Endothelial cell of umbilical vein (primary cell): ENCODE measurements at places on chromosomes 12 and 14. TPM values are rescaled to one million over a fixed set of nuclear protein-coding genes. Genes with fewer than 3 reads are reported as not detected.

The SLC2A13 gene
- total RNA-seq = 4.1 and 4.9 TPM in 2 replicates

The TEX22 gene
- total RNA-seq = 1.1 and 2.1 TPM in 2 replicates

The LRRK2 gene
- total RNA-seq = 1.3 and 2.2 TPM in 2 replicates

The ACVRL1 gene
- 404 and 427 TPM in 2 replicates for total RNA-seq

GRCh38 chr12:29334937-29335336 is 46.0 kb downstream of the ERGIC2 start:
- no peak for DNase-seq

GRCh38 chr12:23694920-23695319 is 254.6 kb downstream of the SOX5 start:
- DNase-seq = no peak

- no peak for DNase-seq
Measured at GRCh38 chr14:71728386-71728785, 203.8 kb upstream of the RGS6 start.

DNA sequence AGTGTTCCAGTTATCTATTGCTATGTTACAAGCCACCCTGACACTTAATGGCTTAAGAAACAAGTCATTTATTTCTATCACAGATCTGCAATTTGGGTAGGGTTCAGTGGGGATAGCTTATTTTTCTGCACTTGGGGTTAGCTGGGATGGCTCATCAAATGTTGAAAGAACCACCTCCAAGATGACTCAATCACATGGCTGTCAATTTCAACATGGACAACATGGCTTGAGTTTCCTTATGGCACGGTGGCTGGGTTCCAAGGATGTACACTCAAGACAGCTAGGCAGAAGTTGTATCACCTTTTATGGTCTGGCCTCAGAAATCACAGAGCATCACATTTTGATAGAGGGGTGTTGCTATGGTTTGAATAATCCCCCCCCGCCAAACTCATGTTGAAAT is 24.5 kb upstream of the IGF1 start:
- no peak for DNase-seq
